Activated T-cell treated with anti-CD3 and anti-CD28 coated beads, Interleukin-2, amount 50 U/mL, for 72 hours (primary cell): ENCODE measurements at places on chromosomes 11 and 22. TPM values are rescaled to one million over a fixed set of nuclear protein-coding genes. Genes with fewer than 3 reads are reported as not detected.
A peak's percentile ranks its signal among the peaks of the same experiment; 100 is the strongest.

DNA sequence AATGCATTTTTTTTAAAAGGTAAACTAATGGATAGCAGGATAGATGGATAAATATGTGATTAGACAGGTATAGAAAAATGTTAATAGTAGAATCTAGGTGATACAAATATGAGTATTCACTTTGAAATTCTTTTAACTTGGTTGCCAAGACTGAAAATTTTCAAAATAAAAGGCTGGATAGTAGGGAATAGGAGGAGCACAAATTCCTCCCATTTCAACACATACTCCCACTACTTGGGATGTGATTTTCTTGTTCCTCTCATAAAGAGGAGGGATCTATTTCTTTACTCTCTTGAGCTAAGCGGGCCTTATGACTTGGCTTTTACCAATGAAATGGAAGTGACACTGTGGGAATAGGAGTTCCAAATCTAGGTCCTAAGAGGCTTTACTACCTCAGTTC, 35.9 kb downstream of the PIK3C2A start:
- peaks cover 5% of the 10 kb centered on the region for H3K4me1 ChIP-seq
- no peak for DNase-seq
- H3K4me3 ChIP-seq, result no peak overlapping the region
- no peaks in the 10 kb centered on the region for H3K27me3 ChIP-seq
- H3K27ac ChIP-seq, result no peak overlapping the region

DNA sequence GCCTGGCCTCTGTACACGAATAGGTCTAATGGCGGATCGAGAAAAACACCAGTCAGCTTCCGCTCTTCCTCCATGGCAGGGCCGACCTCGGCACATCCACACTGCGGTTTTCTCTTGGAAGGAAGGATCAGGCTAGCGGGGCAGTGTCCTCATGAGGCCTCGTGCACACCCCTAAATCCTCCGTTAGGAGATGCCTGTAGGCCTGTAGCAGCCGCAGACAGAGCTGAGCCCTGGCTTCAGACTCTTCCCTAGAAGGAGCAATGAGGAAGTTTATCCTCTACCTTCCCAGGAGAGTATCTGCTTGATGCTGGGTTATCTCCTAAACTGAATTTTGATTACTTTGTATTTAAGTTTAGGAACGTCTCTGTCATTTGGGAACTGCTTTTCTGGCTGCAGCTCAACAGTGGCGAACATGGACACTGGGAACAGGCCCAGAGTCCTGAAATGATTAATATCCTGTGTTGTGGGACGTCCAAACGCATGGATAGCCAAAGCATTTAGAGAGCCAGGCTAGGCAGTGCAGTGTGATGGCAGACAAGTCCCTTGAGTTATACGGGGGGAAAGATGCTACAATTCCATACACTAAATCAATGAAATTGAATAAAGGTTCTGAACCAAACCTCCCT, 16.5 kb upstream of the BMAL1 start:
- peaks cover 18% of the 10 kb centered on the region for H3K4me1 ChIP-seq
- no peak overlapping the region for H3K4me3 ChIP-seq
- no peak overlapping the region for H3K27ac ChIP-seq
- H3K27me3 ChIP-seq, result peaks cover 22% of the 10 kb centered on the region

DNA sequence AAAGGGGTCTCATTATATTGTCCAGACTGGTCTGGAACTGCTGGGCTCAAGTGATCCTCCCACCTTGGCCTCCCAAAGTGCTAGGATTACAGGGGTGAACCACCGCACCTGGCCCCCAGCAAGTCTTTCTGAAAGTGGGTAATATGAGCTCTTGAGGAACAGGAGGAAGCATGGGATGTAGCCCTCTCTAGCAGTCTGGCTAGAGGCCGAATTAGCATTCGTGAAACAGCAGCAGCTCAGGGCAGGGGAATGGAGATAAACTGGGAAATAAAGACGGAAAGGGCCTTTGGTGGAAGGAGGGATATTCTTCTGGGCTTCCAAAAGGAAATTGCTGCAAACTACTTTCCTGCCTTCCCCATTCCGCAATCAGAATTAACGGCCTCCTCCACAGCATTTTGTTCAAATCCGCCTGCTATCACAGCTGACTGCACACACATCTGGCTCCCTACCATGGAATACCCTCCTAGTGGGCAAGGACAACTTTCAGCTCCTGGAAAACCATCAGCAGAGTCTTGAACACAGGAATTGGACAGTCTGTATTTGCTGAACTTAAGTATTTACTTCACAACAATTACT, 44.3 kb downstream of the MICAL3 start:
- H3K36me3 ChIP-seq, result no peaks in the 10 kb centered on the region
- DNase-seq, result no peak
- H3K27me3 ChIP-seq, result no peaks in the 10 kb centered on the region
- no peak overlapping the region for H3K27ac ChIP-seq
- H3K4me3 ChIP-seq, result peak overlapping the region; percentile 71

DNA sequence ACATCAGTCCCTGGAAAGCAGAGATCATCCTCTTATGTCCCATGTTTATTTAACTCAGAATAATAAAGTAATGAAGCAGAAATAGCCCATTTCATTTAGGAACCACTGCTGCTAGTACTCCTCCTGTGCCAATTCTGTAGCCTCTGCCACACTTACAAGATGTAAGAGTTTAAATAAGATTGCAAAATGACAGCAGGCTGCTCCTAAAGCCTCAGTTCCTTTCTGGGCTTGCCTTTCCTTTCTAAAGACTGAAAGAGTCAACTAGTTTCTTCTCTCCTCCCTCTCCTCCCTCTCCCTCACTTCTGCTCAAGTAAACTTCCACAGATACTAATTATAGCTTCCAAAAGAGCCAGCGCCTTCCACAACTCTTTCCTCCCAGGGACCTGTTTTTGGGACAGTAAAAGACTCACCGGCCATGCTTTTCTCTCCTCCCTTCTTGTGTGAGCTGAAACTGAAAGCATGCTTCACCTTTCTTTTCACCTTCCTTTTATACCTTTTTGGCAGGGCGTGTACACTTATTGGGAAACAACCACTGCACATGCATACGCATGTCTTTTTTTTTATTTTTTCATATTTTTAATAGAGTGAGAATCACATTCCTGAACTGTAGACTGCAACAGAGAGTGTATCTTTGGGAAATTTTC, 26.1 kb upstream of the CARD16 start:
- H3K27me3 ChIP-seq, result peaks cover 12% of the 10 kb centered on the region
- no peak for DNase-seq
- peaks cover 18% of the 10 kb centered on the region for H3K4me1 ChIP-seq
- H3K27ac ChIP-seq, result peak overlapping the region; percentile 16
- H3K4me3 ChIP-seq, result peak overlapping the region; percentile 76
- H3K36me3 ChIP-seq, result no peaks in the 10 kb centered on the region

- peaks cover 2% of the 10 kb centered on the region for H3K4me1 ChIP-seq
- no peak for DNase-seq
- no peaks in the 10 kb centered on the region for H3K36me3 ChIP-seq
- no peak overlapping the region for H3K27ac ChIP-seq
Observed at GRCh38 chr22:17375914-17376614, 6.8 kb downstream of the CECR2 start.

DNA sequence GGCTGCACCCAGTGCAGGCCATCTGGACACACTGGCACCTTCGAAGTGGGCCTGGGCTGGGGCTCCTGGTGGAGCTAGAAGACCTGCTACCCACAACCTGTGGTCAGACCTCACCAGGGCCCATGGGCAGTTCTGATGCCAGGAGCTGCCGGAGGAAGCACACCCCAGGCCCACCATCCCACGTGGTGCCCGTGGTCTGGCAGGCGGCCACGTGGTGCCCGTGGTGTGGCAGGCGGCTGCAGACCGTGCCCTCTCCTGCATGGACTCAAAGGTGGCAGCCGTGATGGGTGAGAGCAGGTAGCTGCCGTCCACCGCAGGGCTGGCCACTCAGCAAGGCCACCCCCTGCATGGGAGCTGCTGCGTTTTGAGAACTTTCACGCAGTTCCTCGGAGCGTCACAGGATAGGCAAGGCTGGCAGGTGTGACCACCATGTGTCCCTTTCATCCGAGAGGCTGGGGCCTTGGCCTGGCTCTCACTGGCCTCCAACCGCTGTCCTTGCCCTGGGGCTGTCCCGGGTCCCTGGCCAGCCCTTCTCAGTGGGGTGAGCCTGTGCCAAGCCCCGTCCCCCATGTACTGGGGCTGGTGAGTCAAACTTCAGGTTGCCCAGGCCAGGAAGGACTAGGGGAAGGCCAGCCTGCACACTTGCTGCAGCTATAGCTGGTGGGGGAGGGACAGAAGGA, 3.9 kb upstream of the IL17REL start:
- no peaks in the 10 kb centered on the region for H3K27me3 ChIP-seq
- H3K27ac ChIP-seq, result no peak overlapping the region
- no peak for DNase-seq
- H3K36me3 ChIP-seq, result no peaks in the 10 kb centered on the region

DNA sequence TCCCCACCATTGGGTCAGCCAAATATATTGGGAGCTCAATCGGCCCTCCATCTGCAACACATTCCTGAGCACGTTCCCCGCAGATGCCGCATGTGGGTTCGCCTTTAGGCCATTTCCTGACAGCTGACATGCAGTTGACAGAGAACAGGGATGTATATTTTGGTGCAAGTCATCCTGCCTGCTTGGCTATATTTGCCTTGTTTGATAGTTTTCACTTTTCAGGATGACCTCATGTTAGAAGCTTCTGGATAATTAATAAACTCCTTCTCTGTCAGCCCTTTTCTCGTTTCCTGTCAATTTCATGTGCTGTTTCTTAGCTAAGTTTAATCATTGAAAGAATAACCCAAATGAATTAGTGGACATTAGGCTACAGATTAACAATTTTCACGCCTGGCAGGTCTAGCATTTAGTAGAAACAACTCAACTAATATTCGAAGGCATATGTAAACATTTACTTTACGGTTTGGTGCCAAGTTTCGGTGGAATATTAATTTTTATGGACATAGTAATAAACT, 105.8 kb upstream of the SLC5A12 start:
- H3K4me1 ChIP-seq, result no peaks in the 10 kb centered on the region
- no peak for DNase-seq
- H3K27me3 ChIP-seq, result no peaks in the 10 kb centered on the region
- peaks cover 4% of the 10 kb centered on the region for H3K36me3 ChIP-seq

DNA sequence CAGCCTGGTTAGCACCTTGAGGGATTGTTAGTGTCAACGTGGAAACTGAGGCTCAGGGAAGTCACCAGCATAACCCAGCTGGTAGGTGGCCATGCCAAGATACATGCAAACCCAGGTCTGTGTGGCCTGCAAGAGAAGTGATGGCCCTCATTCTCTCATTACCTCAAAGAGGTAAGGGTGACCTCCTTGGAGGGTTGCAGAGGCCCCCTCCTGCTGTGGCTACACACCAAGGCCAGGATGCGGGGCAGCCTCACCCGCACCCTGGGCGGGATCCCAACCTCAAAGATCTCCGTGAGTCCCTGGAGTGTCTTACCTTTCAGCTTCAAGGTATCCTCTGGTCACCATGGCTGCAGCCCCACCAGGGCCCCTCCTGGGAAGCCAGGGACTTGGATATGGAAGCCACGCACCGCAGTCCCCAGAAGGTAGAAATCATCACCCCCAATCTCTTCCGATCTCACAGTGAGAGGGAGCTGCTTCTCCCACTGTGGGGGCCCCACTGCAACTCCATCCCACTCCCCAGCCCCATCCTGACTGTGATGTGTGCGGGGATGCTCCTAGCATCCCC, 95.4 kb downstream of the MORC2 start:
- DNase-seq, result no peak
- H3K36me3 ChIP-seq, result no peaks in the 10 kb centered on the region
- no peak overlapping the region for H3K4me3 ChIP-seq
- H3K27me3 ChIP-seq, result no peaks in the 10 kb centered on the region
- H3K27ac ChIP-seq, result no peak overlapping the region
- no peaks in the 10 kb centered on the region for H3K4me1 ChIP-seq

Gene AGBL2
- 7.6 TPM for total RNA-seq

Gene TMEM151A
- total RNA-seq, result not detected

Gene MS4A2
- total RNA-seq, result not detected

Gene SYT8
- not detected for total RNA-seq

Gene OR5B2
- total RNA-seq, result not detected

Gene TTC12
- 11.4 TPM for total RNA-seq
